ENCODE measurements at places on chromosomes 2 and 18.

GRCh38 chr2:42828487-42829425 is 36.4 kb upstream of the HAAO start:
- no peak for DNase-seq

DNA sequence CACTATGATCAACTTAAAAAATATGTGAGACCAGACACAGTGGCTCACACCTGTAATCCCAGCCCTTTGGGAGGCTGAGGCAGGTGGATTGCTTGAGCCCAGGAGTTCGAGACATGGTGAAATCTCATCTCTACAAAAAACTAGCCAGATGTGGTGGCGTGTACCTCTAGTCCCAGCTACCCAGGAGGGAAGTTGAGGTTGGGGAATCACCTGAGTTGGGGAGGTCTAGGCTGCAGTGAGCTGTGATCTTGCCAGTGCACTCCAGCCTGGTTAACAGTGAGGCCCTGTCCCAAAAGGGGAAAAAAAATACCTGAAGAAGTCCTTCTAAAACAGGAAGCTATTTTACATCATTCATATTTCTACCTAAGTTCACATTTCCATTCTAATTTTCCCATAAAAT is 144.0 kb downstream of the EML6 start:
- no peak for DNase-seq

DNA sequence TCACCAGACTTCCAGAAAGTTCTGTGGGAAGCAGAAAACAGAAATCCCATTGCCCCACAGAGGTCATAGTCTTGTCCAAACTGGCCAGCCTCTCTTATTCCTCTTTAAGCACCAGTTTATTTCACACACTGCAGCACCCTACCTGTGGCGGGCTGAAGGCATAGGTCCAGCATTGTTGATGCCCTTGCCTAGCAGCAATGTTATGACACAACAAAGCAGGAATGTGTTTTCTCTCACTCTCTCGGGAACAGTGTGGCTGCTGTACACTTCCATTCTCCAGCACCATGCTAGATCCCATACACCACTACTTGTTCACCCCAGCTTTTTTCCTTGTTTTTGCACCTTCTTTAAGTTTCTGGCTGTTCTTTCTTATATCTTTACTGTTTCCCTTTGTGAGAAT is 181.6 kb downstream of the DNAH6 start:
- no peak for DNase-seq

GRCh38 chr2:196383799-196384198 is 212.4 kb upstream of the STK17B start:
- no peak for DNase-seq

DNA sequence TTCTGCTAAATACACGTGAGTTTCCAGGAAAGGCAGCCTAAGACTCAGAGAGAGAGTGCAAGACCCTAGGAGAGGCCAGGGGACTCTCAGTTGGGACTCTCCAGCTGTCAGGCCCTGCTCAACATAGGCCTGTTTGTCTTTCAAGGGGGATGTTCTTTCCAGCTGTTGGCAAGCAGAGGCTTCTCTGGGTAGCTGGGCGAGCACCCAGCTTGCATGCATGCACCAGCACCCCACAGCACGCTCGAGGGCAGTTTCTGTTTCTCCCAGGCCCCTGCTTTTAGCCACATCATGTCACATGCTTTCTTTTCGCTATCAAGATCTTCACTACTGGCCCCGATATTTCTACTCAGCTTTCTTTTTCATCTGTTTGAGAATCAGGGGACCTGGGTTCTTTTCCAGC is 479.3 kb upstream of the HS6ST1 start:
- no peak for DNase-seq

- DNase-seq, result no peak
These were observed 528.1 kb upstream of the DCC start for GRCh38 chr18:51811883-51812282.

DNA sequence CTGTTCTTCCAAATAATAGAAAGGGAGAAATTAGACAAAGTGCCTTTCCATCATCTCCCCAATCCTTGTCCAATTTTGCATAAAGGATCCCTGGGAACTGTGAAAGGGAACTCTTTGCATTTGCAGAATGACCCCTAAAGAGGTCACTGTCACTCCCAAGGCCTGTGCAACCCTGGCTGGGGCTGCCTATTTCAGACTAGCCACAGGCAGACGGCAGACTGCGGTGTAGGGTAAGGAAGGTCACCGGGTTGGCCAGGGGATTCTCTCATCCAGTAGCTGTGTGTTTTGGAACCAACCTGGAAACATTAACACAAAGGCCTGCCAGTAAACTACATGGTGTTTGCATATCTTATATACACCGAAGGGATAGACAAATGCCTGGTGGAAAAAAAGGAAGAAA is 818.7 kb downstream of the BCL11A start:
- no peak for DNase-seq

DNA sequence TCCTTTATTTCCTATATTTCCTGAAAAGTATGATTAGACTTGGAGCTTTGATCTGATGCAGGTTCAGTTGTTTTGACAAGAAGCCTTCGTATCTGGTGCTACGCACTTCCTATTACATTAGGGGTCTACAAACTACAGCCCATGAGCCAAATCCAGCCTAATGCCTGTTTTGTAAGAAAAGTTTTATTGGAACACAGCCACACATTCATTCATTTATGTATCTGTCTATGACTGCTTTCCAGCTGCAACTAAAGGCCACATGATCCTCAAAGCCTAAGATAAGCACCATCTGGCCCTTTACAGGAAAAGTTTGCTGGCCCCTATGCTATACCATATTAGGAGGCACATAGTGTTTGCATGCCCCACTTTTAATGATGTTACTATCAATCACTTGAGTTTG is 26.0 kb downstream of the EIF2AK3 start:
- no peak for DNase-seq

GRCh38 chr2:206670531-206671319 is 28.4 kb downstream of the FAM237A start:
- no peak for DNase-seq

GRCh38 chr2:202373490-202373889 is 2.6 kb upstream of the BMPR2 start:
- DNase-seq, result no peak

DNA sequence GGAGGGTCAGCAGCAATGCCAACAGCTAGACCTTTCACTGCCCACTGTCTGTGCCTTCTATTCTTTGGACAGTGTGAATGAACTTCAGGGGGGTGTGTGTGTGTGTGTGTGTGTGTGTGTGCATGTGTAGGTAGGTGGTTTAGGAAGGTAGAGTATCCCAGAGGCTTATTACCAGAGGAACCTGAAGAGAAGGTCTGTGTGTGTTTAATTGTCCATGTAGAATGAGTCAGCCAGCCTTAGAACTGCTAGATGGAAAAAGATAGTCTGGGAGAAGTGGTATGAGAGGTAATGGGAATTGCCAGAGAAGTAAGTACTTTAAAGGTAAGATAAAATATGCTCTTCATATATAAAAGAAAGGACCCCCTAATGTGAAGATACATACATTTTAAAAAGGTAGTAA is 522.2 kb downstream of the PIK3C3 start:
- no peak for DNase-seq

GRCh38 chr2:74205596-74205995 is 7.2 kb downstream of the MTHFD2 start:
- no peak for DNase-seq

DNA sequence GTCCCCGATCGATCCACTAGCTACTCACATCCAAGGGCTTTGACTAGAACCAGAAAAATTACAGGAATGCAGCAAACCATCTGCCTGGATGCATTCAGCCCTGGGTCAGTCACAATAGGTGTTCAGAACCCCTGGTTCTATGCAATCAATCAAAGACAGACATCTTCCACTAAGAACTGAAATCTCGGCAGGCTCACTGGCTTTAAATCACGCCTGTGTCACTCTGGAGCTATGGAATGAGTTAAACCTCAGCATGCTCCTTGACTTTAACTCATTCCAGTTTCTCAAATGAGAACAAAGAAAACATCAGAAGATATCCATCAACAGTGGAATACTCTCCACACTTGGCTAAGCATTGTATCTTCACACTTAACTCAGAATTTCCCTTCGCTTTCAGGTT is 68.1 kb upstream of the SPTBN1 start:
- DNase-seq, result no peak

GRCh38 chr18:55443776-55444175 is 144.2 kb downstream of the TCF4 start:
- DNase-seq, result no peak

DNA sequence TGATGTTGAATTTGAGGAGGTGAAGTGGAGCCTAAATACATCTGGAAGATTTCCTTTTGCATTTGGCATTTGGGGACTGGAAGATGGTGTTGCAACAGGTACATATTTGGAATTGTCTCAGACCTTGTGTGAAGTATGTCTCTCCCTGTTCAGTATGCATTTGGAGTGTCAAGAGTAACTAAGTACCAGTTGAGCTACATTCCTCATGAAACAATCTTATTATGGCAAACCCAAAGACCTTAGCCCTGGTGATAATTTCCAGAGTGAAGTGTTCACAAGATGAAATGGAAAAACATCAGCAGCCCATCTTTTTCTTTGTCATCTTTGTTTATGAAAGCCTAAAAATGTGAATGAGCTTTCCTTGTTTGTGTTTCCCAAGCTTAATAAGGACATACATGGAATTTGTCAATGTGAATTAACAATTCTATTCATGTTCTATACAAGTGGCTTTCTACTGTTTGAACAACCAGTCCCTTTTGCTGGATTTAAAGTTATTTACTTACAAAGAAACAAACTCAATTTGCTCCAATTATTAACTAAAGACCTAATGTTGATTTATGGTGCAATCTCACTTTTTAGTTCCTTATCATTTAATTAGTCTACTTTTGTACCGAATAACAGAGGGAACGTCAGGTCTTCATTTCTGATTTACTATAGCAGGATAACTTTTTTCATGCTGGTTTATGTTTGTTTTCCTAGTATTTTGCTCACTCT is 42.1 kb upstream of the PPP1R1C start:
- DNase-seq, result no peak

Measured in cortex of kidney (tissue), 1 donor.